ENCODE measurements at places on chromosomes 5 and 9.
A peak's percentile ranks its signal among the peaks of the same experiment; 100 is the strongest.

- DNase-seq, result no peak
Observed at GRCh38 chr5:16615741-16616535, 859 bp downstream of the RETREG1 start.

GRCh38 chr5:39178171-39178570, 41.2 kb downstream of the FYB1 start:
- peak; percentile 68 for DNase-seq

- DNase-seq, result no peak
Observed at GRCh38 chr5:147439254-147439653, 70.6 kb downstream of the DPYSL3 start.

GRCh38 chr9:137352511-137353222, 50.6 kb upstream of the NRARP start:
- no peak for DNase-seq

GRCh38 chr5:42064821-42065220, 139.7 kb downstream of the FBXO4 start:
- no peak for DNase-seq

DNA sequence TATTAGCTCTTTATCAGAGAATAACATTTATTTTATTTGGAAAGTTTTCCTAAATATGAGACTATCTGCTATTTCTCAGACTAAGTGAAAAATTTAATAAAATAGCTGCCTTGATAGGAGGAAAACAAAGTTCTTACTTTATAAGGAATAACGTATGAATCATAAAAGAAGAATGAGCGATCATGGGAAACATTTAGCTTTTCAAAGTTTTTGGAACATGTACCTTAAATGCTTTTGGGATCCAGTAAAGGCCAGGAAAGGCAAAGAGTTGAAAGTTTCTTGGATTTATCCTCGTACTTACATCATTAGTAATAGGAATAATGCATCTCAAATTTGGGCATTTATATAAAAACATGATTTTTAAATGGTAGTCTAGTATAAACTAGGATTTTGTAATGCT, 19.4 kb downstream of the OGN start:
- no peak for DNase-seq

- DNase-seq, result no peak
Observed at GRCh38 chr9:135701959-135702721, at the start of gene KCNT1. Gene KCNT1, plus strand, starts transcription at chr9:135702185. Its CDS starts 74 bp downstream, at chr9:135702259.

DNA sequence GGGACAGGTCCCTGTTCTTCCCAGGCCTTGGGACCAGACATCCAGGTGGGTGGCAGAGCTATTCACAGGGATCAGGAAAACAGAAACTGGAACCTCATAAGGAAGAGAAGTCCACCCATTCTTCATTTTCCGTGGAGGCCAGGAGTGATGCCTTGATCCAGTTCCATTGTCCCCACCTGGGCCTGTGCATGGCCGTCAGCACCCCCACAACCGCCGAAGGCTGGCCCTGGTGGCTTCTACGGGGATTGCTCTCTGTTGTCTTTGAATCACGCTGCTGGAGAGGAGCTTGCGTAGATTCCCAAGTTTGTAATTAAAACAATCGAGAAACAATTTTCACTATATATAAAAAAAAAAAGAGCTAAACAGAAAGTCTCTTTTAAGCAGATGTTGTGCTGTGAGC, 134.4 kb downstream of the MVB12B start:
- no peak for DNase-seq

DNA sequence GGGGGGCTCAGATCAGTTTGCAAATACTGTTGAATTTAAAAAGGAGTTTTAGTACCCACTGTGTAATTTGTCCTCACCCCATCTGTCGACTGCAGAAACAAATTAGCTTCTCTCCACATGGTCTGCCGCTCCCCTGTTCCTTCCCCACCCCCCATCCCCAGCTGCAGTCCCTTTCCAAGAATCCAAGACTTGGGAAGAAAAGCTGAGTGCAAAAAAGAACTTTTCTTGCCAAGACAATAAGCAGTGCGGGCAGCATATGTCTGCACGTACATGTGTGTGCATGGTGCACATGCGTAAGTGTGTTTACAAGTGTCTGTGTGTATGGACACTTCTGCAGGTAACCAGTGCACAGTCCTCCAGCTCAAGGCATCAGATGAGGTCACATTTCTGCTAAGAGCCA, 125.7 kb upstream of the SMIM23 start:
- no peak for DNase-seq

GRCh38 chr5:178072749-178073148, 40.6 kb upstream of the N4BP3 start:
- DNase-seq, result no peak

- no peak for DNase-seq
Observed at GRCh38 chr9:98771209-98771874, 25.0 kb downstream of the ANKS6 start.

GRCh38 chr9:70635790-70636189, 221.3 kb upstream of the KLF9 start:
- no peak for DNase-seq

DNA sequence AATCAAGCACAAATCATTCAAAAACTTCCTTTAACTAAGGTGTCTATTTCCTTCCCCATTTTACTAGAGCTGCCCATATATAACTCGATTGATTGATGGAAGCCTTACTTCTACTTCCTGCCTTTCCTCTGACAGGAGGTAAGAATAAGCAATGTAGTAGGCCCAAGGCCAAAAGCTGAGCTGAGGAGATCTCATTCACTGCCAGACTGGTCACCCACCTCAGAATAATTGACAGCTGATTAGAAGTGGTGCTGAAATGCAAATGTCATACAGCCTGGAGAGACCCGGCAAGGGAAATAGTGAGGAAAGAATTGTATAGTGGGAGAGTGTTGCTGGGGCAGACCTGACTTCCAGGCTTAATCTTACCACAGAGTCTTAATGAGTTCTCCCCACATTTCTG, 239.9 kb downstream of the SAXO1 start:
- no peak for DNase-seq

- no peak for DNase-seq
Observed at GRCh38 chr9:312596-313320, 98.1 kb downstream of the DOCK8 start.

- DNase-seq, result no peak
Observed at GRCh38 chr5:177361418-177362291, 3.9 kb downstream of the RGS14 start.

DNA sequence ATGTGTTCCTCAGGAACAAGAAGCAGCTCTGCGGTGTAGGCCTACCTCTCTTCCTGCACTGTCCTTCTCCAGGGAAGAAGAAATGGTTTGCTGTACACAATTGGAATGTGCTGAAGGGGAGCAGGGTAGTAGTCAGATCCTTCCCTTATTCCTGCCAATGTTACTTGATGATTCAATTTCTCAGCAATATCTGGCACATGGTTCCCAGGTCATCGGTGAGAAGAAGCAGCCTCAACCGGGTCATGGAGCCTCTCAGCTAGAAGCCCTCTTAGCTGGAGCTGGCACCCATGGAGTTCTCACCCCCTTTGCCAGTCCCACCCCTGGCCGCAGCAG, 36.9 kb downstream of the ACTBL2 start:
- no peak for DNase-seq

DNA sequence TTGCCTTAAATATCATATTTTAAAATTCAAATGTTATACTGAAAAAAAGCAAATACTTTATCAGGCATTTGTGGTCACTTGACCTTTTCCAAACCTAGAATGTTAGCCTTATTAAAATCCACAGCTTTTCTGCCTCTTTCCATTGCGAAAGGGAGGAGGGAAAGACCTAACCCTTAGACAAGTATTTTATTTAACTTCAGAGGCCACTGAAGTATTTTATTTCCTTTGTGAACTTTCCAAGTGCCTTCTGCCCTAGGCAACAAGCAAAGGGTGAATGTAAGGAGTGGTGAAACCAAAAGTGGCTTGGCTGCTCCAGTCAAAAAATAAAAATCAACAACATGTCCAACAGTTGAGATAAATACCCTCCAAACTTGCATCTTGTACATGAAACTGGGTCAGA, 376.1 kb downstream of the EFNA5 start:
- DNase-seq, result no peak

GRCh38 chr5:179824745-179825112, 4.0 kb downstream of the SQSTM1 start:
- DNase-seq, result no peak

GRCh38 chr5:80185095-80185494, 70.8 kb downstream of the SERINC5 start:
- DNase-seq, result no peak

GRCh38 chr5:21910731-21911130, 942.4 kb downstream of the CDH12 start:
- no peak for DNase-seq

DNA sequence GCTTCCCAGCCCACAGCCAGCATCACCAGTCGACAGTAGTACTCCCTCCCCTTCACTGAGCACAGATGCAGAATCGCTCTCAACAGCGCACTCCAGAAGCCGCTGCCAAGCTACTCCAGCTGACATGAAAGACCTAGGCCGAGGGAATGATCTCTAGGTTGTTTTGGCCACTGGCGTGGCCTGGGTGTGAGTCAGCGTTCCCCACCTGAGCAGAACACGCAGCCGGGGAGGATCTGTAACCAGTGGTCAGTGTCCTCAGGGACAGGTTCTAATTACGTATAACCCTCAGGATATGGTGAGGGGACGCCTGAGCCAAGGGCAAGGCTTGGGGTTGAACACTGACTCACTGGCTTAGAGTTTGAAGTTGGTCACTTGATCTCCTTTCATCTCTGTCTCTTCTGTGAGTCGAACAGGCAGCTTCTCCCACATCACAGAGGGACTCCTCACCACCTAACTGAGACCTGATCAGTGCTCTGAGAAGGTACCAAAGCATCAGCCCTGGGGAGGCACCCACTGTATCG, 76.9 kb upstream of the IL17B start:
- DNase-seq, result no peak

- no peak for DNase-seq
Observed at GRCh38 chr9:138064547-138064946, 187.0 kb downstream of the CACNA1B start.

DNA sequence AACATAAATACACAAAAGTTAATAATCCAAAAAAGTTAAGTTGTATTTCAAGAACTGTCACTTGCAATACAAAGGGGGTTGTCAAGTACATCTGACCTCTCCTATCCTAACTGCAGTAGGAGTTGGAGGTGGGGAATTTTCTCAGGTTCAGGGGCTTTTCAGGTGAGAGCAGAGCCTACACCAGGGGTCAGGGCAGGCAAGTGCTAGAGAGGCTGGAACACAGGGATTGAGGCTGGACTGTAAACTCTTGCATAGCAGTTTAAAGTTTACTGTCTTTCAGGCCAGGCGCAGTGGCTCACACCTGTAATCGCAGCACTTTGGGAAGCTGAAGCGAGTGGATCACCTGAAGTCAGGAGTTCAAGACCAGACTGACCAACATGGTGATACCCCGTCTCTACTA, 25.4 kb upstream of the RASGRF2 start:
- DNase-seq, result no peak

DNA sequence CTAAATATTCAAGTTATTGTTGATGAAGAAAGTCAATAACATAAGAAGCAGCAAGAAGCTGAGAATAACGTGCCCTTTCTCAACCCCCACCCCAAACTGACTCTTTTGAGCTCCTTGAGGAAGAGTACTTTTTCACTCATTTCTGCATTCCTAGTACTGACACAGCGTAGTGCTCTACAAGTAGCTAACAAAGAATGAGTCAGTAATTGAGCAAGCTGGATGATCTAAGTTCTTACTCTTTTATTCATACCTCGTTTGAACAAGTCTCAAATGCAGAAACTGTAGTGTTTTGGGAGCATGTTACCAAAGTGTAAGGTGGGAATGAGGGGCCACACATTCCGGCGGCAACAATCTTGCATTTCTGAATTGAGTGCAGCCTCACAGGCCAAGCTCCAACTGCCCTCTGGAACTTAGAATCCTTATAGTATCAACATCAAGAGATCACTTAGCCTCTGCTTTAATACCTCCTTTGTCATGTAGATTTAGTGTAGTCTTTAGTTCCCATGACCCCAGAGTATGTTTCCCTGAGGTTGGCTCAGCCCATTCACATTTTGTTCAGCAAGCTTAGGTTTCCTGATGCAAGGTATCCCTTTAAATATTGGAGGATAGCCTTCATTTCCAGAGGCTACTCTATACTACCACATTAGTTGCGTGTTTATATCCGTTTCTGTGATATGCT, 152.0 kb downstream of the PRR16 start:
- peak; percentile 64 for DNase-seq

GRCh38 chr5:112529525-112529924, 110.4 kb upstream of the EPB41L4A start:
- no peak for DNase-seq

GRCh38 chr9:77177894-77178794, 810 bp downstream of the VPS13A start:
- DNase-seq, result no peak

DNA sequence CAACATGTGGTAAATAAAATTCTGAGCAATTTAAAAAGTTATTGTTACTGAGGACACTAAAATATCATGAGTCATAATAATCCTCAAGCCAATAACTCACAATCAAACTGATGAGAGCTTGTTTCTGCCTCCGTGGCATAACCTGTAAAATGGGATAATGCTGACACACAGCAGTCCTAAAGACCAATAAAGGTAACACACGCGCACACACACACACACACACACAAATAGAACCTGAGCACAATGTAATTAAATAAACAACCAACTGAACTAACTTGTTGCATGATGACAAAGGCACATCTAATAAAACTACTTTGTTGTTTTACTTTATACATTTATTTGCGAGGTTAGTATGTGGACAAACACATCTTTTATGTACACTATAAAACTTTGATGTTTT, 358.2 kb downstream of the BNC2 start:
- DNase-seq, result no peak

GRCh38 chr9:109401990-109402318, 81.1 kb upstream of the EPB41L4B start:
- no peak for DNase-seq

GRCh38 chr5:141875795-141876627, 2.2 kb downstream of the PCDH1 start:
- no peak for DNase-seq

- no peak for DNase-seq
Observed at GRCh38 chr5:39202597-39203274, 16.6 kb downstream of the FYB1 start.

DNA sequence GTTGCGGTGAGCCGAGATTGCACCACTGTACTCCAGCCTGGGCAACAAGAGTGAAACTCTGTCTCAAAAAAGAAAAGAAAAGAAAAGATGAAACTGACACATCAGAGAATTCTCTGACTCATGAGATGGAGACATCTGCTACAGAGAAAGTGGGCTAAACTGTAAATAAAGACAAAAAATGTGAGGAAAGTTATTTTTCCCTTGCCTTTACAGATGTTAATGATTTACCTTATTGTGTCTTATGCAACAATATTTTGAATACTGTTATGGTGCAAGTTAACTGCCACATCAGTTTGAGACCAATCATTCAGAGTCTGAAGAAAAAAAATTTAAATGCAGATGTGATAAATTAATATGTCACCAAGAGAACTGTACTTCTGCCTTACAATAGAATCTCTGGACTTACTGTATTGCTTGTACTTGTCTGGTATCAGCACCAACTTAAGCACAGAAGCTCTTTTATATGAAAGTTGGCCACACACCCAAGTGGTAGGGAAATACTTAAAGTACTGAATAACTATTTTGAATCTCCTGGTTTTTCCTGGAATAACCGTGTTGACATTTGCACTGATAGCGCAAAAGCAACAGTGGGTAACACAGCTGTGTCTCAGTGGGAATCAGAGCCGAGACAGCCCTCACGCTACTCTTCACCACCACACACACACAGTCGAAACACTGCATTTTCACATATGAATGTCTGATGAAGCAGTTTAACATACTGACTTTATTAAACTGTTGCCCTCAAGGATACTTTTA, 169.9 kb downstream of the FANCC start:
- DNase-seq, result no peak
